ENCODE measurements at places on chromosomes 11 and 22.
A peak's percentile ranks its signal among the peaks of the same experiment; 100 is the strongest.

DNA sequence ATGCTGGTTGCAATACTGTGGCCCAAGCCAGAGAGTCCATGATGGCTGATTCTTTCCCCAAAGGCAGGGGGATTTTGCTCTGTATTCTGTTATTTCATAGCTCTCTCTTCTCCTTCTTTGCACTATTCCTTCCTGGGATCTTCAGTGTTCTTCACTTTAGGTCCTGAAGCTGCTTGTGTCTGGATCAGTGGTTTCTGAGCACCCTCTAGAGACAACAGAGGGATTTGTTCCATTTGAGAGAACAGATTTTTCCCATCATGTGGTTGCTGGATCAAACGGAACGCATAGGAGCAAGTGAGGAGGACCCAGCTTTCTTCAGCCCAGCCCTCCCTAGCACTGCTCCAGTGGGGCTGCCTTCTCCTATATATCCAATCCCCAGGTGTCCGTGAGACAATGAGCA is 68.7 kb upstream of the SYN3 start:
- no peak for DNase-seq

- no peak for DNase-seq
Observed at GRCh38 chr11:22829231-22830081, at the start of gene SVIP. Gene SVIP (minus strand): TSS chr11:22829801. CDS start chr11:22829748, 53 bp downstream.

DNA sequence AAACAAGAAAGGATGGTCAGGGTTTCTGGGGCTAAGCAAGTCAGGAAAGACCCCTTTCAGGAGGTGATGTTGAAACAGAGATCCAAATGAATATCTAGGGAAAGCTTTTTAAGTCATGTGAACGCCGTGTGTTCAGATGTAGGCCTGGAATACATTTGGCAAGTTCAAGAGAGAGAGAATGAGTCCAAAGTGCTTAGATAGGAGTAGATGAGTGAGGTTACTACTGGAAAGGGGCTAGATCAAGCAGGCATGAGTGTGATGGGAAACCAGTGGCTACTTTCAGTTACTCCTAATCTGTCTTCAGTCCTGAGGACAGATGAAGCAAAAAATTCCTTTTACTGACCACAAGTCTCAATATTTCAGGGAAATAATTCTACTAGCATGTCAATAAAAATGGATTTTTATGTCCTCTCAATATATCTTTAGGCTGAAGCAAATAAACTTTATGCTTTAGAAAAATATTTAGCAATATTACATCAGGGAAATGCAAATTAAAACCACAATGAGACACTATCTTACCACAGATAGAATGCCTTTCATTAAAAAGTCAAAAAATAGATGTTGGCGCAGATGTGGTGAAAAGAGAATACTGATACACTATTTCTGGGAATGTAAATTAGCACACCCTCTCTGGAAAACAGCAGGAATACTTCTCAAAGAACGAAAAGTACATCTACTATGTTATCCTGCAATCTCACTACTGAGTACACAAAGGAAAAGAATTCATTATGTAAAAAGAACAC is 1085.0 kb upstream of the TENM4 start:
- no peak for DNase-seq

DNA sequence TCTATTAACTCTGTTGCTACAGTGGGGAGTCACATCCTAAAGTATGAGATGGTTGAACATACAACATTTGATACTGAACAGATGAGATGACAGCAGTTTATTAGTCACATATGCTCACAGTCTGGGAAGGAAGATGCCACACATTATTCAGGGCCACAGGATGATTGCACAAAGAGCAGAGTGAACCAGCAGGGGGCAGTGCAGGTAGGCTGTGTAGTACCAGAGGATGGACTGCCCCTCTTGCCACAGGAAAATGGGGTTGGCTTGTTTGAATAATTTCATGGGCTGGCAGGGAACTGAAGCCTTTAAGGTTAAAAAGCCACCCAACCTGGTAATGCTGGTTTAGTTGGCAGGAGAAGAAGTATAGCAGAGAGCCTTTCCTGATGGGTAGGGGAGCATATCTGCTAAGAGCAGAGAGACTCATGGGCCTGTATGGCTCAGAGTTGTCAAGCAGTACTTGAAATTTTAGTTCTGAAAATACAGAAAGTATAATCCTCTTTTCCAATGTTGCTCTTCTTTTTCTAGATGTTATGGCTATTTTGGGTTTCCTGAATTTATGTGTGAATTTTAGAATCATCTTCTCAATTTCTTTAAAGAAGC is 180.4 kb upstream of the B3GAT1 start:
- peak; percentile 25 for DNase-seq

DNA sequence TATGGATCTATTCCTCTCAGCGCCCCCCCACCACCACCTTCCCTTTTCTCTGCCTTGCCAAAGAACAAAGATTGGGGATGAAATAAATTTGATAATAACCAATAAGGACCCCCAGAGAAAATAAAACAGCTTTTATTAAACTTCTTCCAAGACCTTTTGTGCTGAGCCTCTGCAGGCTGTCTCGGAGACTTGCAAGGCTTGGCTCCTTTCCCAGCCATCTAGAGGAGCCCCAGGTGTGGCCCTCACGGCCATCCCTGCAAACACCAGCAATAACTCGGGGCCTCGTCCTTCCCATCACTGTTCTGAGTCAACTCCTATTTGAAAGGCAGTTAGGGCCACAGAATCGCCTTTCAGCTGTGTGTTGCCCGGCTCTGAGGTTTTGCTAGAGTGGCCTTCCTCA is 51.2 kb upstream of the LMO1 start:
- DNase-seq = no peak

DNA sequence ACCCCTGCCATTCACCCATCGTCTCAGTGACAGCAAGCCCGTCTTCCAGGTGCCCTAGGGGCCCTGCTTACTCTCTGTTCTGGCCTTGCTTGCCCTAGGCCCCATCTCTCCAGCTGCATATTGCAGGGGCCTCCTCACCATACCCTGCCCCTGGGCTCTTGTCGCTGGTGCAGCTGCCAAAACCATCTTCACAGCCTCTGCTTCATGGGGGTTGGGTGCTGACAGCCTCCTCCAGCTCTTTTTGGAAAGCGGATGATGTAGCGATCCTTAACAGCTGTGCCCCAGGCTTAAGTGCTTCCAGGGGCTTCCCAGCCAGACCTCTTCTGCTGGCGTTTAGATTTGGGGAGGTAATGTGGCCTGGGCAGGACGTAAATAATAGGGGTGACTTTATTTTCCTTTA is 61.2 kb upstream of the SUSD2 start:
- DNase-seq = no peak

- no peak for DNase-seq
Observed at GRCh38 chr11:91960770-91961169, 263.8 kb upstream of the FAT3 start.

DNA sequence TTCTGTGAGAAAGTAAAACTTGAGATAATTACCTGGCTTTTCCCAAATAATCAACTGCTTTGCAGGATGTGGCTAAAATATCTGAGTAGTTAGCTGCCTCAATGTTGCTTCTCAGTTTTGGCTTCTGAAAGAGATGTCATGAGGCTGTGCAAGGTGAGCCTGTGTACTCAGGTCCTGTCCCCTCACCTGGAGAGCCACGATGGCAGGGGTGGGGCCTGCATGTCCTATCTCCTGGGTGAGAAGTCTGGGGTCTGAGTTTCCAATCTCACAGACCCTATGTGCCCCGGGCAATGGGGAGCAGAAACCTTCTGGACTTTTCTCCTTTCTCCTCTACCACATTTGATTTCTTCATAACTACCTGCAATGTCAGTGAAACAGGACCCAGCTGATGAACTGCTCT is 338.6 kb upstream of the B3GAT1 start:
- DNase-seq = no peak

DNA sequence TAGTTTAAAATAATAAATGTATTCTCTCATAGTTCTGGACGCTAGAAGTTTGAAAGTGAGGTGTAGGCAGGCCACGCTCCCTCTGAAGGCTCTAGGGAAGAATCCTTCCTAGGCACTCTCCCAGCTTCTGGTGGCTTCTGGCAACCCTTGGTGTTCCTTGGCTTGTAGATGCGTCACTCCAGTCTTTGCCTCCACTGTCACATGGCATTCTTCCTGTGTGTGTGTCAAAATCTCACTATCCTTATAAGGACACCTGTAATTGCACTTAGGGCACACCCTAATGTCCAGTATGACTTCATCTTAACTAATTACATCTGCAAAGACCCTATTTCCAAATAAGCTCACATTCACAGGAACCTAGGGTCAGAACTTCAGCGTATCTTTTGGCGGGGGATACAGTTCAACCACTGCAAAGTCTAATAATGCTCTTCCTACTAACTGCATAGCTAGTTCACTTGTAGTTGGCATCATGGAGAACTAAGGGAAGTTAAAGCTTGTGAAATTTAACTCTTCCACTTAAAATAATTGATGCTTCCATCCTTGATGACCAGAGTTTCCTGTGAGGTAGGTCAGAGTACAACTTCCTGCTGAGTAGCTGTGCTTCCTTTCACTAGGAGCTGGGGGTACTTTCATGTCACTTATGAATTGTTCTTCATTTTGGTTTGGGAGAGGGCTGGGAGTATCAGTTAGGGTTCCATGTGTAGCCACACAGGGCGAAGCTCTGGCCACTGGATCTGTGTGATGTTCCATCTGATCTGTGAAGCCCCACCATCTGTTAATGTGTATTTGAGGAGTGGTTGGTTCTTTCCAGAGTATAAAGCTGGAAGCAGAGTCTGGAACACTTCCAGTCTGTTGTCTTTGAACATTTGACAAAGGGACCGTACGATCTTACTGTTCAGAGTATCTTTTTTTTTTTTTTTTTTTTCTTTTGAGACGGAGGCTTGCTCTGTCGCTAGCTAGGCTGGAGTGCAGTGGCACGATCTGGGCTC is 10.5 kb downstream of the YWHAH start:
- DNase-seq = no peak

- DNase-seq = no peak
Observed at GRCh38 chr22:23057331-23057730, 13.0 kb upstream of the GNAZ start.

- DNase-seq = no peak
Observed at GRCh38 chr11:95750101-95750500, 39.5 kb downstream of the FAM76B start.

DNA sequence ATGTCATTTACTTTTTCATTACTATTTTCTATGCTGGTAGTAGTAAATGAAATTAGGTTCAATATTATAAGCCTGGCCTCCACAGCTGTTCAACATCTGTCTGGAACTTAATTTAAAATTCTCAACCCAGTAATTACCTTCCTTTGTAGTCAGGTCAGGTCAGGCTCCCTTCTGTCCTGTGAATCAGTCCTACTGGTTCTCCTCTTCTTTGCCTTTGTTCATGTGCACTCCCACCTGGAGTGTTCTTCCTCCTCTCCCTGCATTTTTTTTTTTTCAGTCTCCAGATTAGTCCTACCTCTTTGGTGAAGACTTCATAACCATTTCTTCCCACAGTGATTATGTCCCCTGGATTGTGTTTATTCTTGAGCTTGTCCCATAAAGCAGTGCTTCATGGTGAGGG is 67.9 kb downstream of the DKK3 start:
- DNase-seq = no peak

- DNase-seq = no peak
Observed at GRCh38 chr22:42294034-42294985, 23.9 kb upstream of the TCF20 start.

- DNase-seq = no peak
Observed at GRCh38 chr11:86035164-86035563, 33.7 kb downstream of the PICALM start.

DNA sequence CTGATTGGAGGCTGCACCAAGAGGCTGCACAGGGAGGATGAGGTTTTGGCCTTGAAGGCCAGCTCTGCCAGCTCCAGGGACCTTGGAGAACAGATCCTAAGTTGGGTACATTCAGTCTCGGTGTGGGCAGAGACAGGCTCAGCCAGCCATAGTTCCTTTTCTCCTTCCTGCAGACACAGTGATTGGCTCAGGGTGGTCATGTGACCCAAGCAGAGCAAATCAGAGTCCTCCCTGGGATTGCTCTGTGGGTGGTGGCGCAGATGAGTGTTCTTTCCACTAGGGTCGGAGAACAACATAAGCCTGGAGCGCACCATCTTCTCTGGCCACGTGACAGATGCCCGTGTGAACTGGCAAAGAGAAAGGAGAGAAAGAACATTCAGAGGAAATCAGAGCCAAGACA is 47.1 kb upstream of the CCND1 start:
- no peak for DNase-seq

DNA sequence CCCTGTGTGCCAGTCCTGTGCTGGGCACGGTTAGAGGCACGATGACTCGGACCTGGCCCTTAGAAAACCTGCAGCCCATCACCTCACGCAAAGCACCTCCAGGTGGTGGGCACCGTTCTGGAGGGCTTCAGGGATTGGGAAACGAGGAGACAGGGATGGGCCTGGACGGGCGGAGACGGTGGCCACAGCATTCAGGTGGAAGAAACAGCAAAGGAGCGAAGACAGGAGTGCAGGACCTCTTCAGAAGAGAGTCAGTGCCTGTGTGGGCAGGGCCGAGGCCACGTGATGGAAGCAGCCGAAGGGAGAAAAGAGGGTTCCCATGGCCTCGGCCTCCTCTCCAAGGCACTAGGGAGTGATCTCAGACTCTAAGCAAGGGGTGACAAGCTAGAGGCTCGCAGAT is 8.1 kb upstream of the SLC22A12 start:
- DNase-seq = no peak

GRCh38 chr11:75078233-75078632 is 18.4 kb downstream of the OR2AT4 start:
- no peak for DNase-seq

GRCh38 chr11:35241531-35241930 is 102.6 kb downstream of the CD44 start:
- DNase-seq = no peak

DNA sequence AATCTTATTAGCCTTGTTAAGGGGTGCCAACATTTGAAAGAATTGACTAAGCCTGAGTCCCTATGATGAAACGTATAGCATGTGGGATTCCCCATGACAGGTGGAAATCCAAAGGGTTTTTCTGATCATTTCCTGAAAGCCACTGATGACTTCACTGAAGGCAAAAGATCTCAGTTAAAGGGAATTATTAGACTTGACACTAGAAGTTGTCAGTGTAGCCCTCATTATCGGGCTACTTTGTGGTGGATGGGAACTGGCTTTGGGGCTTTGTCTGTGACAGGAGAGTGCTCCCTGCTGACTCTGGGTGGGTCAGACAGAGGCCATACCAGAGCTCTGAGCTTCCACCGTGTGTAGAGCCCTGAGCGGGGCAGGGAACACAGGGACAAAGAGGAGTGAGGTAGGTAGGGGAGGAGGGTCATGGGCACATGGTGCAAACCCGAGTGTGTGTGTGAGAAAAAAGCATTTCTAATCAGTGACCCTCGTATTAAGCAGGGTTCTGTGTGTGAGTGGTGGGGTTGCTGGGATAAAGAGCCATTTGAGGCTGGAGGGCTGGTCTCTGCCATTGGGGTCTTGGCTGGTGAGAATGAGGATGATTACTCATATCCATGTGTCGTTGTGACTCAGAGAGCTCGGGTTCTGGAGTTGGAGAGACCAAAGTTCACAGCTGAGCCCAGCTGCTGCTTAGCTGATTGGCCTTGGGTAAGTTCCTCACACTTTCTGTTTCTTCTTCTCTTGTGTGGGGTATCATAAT is 101.1 kb downstream of the GRIK4 start:
- no peak for DNase-seq
